ENCODE measurements at places on chromosomes 11 and 22.

GRCh38 chr11:77122576-77123212, 5.4 kb upstream of the MYO7A start:
- no peak for DNase-seq

- no peak for DNase-seq
Observed at GRCh38 chr22:33073989-33074418, 15.8 kb upstream of the SYN3 start.

- no peak for DNase-seq
Observed at GRCh38 chr22:31137721-31138120, 2.6 kb downstream of the PLA2G3 start.

- no peak for DNase-seq
Observed at GRCh38 chr22:26565181-26565580, 24.8 kb downstream of the TPST2 start.

- DNase-seq, result no peak
Observed at GRCh38 chr11:71995726-71996291, 2.9 kb upstream of the IL18BP start.

DNA sequence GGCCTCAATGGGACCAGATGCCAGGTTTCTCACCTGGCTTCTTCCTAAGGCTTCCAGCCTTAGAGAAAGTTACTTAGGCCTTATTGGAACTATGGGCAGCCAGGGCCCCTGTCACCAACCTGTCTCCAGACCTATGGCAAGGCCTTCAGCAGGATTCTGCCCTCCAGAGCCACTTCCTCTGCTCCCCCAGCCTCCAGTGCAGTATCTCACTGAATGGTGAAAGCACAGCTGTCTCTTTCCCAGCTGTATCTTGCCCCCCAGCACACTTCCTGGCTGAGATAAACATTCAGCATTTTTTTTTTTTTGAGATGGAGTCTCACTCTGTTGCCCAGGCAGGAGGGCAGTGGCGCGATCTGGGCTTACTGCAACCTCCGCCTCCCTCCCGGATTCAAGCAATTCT, 1.5 kb downstream of the SLC2A11 start:
- DNase-seq, result no peak

DNA sequence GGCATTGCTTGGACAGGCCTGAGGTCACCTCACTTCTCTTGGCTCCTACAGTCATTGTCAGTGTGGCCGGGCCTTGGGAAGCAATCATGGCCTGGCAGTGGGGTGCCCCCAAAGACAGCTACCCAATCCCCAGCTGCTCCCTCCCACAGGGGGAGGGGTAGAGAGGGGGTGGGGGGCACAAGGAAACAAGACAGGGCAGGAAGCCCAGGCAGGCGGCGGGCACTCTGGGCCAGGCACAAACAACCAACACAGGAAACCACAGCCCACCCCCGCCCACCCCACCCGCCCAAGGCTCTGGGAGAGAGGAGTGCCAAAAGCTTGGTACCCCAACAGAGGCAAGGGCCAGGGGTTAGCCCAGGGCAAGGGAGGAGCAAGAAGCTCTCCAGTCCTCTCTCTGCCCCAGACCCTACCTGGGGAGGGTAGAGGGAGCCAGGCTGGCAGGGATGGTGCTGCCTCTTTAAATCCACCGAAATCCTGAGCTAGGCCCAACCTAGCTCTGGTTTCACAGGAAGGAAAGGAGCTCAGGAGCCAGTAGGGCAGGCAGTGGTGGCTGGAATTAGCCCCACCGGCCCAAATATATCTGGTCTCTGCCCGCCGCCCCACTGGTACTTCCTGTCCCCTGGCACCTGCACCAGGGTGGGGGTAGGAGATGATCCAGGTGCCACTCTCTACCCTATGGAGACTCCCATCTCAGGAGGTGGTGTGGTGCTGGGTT, 12.2 kb downstream of the BCL9L start:
- DNase-seq, result peak; percentile 55

DNA sequence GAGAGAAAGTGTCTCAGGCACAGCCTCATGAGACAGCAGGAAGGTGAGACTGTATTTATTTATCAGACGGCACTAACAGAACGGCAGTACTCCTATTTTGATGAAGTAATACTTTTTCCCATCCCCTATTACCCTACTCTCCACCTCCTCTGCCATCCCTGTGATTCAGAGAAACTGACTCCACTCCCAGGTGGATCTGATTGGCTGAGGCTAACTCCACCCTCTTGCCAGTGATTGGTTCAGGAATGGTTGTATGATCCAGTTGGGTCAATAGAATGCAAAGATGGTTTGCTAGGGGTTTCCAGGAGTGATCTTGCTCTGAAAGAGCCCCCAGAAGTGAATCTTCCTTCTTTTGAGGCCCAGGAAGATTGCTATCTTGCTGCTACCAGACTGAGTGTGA, 65.9 kb upstream of the RCN1 start:
- no peak for DNase-seq

- no peak for DNase-seq
Observed at GRCh38 chr11:72703267-72704008, 29.2 kb upstream of the PDE2A start.

DNA sequence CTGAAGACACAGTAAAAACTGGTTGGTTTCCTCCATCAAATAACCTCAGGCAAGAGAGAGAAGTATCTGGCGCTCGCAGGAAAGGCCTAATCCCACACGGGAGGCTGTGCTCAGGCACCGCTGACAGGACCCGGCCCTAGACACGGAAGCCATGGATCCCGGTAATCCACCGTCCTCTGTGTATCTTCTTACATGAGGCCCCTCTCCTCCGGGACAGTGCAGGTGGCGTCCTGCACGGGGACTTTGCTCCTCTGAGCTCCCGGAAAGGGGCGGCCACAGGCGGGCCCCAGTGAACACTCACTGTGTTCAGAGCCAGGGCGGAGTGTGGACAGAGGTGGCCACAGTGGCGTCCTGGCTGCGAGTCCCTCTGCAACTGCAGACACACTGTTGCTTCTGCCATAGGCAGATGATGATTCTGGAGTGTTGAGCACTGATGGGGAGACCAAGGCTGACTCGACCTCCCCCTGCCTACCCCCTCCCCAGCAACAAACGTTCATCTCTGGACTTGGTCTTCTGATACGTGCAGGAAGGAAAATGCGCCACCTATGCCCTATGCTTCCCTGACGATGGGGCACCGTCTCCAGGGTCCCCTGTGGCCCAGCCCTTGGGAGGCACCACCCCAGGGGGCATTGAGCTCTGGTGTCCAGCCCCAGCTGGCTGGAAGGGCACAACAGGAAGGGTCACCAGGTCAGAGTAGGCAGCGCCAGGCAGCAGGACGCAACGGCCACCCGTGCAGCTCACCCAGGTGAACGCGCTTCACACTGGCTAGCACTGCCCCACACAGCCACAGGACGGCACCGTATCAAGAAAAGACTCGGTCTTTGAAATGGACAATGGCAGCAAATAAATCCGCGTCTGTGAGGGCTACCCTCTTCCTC, 95.7 kb downstream of the TRMU start:
- no peak for DNase-seq

DNA sequence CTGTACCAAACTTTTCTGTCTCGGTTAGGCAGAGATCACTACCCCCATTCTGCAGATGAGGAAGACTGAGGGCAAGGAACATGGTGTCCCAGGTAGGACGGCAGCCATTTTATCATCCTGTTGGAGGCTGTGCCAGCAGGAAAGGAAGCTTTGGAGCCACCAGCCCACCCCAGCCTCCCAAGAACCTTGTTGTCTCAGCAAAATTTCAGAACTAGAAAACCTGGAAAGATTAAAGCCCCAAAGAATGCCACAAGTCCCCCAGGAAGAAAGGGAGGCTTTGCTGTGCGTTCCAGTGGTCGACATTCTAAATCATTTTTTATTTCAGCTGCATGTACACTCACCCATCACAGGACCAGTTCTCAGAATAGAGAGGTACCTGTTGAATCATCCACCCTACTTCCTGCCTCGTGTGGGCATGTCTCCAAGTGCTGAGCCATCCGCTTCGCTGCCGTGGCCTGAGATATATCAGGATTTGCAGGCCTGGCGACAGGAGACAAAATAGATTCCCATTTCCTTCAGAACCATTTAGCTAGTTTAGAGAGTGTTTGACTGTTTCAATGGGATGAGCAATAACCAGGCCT, 13.0 kb upstream of the EIF3D start:
- peak; percentile 76 for DNase-seq

- no peak for DNase-seq
Observed at GRCh38 chr11:133950874-133951326, 5.9 kb downstream of the IGSF9B start.

Measured in activated CD4-positive, alpha-beta T cell treated with anti-CD3 and anti-CD28 coated beads, Interleukin-2, Interleukin-6, amounts not matched to agents 100 ng/mL and 50 ng/mL, durations not matched to agents 16 hours and 8 hours (primary cell).